ENCODE measurements at places on chromosomes 1 and 21. TPM values are rescaled to one million over a fixed set of nuclear protein-coding genes. Genes with fewer than 3 reads are reported as not detected.

UQCRH gene
- total RNA-seq: 326 TPM

C1orf198 gene
- 16.3 TPM for total RNA-seq

SLAMF9 gene
- not detected for total RNA-seq

C1orf116 gene
- total RNA-seq: not detected

MTARC1 gene
- 19.6 TPM for total RNA-seq

RPAP2 gene
- 26.1 TPM for total RNA-seq

GRCh38 chr1:209657918-209658317 lies 5.7 kb upstream of the LAMB3 start:
- no peak for DNase-seq

- DNase-seq: no peak
These were observed 6.3 kb downstream of the RGS5 start for GRCh38 chr1:163196449-163196787.

DNA sequence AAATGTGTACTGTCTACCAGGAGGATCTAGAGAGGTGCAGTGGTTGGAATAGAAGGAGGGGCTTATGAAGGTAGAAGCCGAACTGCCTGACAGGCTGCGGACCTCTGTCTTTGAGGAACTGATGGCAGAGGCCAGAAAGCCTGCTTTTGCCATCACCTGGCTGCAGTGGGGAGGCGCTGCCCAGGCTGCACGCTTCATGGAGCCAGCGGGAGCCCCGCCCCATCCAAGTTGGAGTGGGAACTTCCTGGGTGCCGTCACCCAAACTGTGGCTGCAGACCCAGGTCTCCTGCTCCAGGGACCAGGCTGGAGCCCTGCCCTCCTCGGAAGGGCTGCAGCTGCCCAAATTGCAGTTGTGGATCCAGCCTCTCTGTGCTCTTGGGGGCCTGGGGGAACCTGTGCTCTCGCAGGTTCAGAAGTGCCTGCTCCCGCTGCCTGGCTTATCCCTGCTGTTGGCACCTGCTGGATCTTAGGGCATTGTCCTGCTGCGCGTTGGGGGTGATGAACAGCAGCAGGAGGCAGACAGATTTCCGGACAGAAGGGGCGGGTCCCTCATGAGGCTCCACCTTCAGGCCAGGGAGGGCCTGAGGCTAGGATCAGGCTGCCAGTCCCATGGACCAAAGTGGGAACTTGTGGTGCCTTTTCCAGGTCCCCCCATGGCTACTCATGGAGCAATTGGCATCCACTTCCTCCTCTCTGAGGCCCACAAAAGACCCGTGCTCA lies 118.0 kb upstream of the PLPPR4 start:
- no peak for DNase-seq

DNA sequence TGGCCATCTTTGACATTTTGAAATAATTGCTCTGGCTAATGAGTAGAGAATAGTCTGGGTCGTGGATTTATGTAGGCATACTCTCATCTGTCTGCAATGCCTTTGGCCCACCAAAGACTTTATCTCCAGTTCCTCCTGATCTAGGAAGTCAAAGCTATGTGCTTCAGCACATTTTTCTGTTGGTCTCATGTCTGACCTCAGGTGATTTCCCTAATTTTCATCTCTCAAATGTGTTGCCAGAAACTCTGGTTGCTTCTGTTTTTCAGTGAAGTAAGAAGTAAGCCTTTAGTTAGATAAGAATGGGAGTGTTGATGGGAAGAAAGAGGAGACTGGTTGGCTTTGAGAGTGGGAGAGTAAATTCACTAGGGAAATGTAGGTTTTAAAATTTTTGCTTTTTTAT lies 66.4 kb downstream of the GPR88 start:
- no peak for DNase-seq

DNA sequence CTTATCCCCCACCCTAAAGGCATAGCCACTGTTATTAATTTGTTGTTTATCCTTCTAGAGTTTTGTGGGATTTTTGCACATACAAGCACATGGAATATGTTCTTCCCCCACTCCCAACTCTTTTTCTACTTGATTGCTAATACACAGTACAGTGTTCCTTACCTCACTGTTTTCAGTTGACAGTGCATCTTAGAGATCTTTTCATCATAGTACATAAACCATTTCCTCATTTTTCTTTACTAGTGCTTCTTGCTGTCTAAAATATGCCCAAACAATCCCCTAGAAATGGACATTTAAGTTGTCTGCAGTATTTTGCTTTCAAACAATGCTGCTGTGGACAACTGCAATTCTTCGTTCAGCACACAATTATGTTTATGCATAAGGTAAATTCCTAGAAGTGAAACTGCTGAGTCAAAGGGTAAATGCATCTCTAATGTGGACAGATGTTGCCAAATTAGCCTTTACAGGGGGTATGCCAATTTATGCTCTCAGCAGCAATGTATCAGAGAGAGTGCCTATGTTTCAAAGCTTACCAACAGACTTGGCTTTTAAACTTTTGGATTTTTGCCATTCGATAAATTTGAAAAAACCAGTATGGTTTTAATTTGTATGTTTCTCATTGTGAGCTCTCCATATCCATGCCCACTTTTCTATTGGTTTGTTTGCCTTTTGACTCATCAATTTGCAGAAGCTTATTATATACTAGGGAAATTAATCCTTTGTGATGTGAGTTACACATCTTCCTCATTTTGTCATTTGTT lies 132.6 kb downstream of the MRPS6 start:
- no peak for DNase-seq

- DNase-seq: no peak
These were observed 9.2 kb upstream of the TTC4 start for GRCh38 chr1:54706419-54706818.

DNA sequence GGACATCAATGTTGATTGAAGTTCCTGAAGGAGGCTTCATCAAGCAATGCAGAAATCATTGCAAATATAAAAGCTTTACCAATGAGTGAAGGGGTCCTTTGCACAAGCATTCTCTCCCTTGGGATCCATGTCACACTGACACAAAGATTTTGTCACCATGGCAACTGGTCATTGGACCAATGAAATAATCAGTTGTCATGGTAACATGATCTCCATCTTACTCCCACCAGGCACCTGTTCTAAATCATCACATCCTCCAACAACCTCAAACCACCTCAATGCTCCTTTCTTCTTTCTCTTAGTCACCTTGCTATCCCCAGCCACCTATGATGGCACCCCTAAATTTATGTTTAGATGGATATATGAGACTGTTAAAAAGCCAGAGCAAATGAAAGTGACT lies 13.5 kb upstream of the FOXJ3 start:
- no peak for DNase-seq

DNA sequence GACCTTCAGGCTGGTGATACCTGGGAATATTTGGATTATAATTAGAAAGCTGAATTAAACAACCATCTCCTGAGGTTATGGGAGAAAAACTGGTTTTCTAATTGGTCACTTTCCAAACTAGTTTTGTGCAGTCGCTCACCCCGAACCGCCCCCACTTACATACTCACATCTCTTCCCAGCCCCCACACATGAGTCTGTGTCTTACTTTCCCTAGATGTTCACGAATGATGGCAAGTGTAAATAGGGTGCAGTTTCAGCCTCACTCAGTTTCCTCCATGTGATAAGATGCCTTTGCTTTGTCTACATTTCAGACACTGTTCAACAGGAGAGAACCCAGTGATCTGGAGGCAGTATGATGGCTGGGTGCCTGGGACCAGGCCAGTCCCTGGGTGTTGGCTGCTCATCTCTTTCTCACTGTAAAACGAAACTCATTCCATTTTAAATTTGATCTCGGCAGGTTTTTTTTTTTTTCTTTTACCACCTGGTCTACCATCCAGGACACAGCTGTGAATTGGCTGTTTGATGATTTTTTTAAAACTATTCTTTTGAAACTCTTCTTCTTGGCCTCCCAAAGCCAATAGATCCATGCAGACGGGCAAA lies 164.3 kb upstream of the RAB4A start:
- no peak for DNase-seq

DNA sequence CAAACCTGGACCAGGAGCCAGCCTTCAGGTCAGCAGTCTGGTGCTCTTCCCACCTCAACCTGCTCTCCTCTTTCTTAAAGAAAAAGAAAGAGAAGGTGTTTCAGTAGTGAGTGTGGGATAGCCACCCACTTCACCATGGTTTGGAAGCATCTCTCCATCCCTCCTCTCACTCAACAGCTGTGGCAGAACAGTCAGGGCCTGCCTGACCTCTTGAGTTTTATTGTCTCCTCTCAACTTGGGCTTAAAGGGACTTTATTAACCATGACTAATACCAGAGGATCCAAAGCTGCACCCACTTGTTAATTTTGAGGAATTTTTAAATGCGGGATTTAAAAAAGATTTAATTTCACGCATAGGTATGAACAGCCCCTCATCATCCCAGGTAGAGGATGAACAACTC lies 570 bp upstream of the VASH2 start:
- no peak for DNase-seq

- DNase-seq: no peak
These were observed 53.4 kb upstream of the ASPM start for GRCh38 chr1:197199923-197200271.

- no peak for DNase-seq
These were observed 177.6 kb upstream of the OLFM3 start for GRCh38 chr1:102174259-102174863.

- DNase-seq: no peak
These were observed 122.8 kb upstream of the IVNS1ABP start for GRCh38 chr1:185439727-185440415.

- DNase-seq: no peak
These were observed 428.4 kb downstream of the PTPRU start for GRCh38 chr1:29664711-29665110.
